ENCODE measurements at places on chromosomes 3 and 15. TPM values are rescaled to one million over a fixed set of nuclear protein-coding genes. Genes with fewer than 3 reads are reported as not detected.

Gene DNAJA4
- total RNA-seq, result 39.3 TPM

GRCh38 chr3:100516232-100516631 lies 23.8 kb downstream of the TMEM45A start:
- no peak for DNase-seq

Gene FOXB1
- total RNA-seq, result 0.14 TPM

Gene PP2D1
- total RNA-seq, result not detected

- no peak for DNase-seq
These were observed 133.7 kb downstream of the IGSF11 start for GRCh38 chr3:118900737-118901525.

Measured in activated naive CD8-positive, alpha-beta T cell treated with anti-CD3 and anti-CD28 coated beads for 36 hours (primary cell).